ENCODE measurements at places on chromosomes 1 and 21. TPM values are rescaled to one million over a fixed set of nuclear protein-coding genes. Genes with fewer than 3 reads are reported as not detected.
A peak's percentile ranks its signal among the peaks of the same experiment; 100 is the strongest.

LCE1A gene
- not detected for total RNA-seq

OR2L3 gene
- not detected for total RNA-seq

SZRD1 gene
- 119 TPM for total RNA-seq

TRIM63 gene
- not detected for total RNA-seq

GJC2 gene
- total RNA-seq = 1.1 TPM

GJA5 gene
- total RNA-seq = not detected

GRCh38 chr1:114203595-114204128, 50.0 kb upstream of the SYT6 start:
- no peak for DNase-seq

GRCh38 chr1:14768582-14769304, 170.3 kb downstream of the KAZN start:
- no peak for DNase-seq

- peak; percentile 66 for DNase-seq
These were observed 294.4 kb downstream of the SDCCAG8 start for GRCh38 chr1:243550276-243550675.

DNA sequence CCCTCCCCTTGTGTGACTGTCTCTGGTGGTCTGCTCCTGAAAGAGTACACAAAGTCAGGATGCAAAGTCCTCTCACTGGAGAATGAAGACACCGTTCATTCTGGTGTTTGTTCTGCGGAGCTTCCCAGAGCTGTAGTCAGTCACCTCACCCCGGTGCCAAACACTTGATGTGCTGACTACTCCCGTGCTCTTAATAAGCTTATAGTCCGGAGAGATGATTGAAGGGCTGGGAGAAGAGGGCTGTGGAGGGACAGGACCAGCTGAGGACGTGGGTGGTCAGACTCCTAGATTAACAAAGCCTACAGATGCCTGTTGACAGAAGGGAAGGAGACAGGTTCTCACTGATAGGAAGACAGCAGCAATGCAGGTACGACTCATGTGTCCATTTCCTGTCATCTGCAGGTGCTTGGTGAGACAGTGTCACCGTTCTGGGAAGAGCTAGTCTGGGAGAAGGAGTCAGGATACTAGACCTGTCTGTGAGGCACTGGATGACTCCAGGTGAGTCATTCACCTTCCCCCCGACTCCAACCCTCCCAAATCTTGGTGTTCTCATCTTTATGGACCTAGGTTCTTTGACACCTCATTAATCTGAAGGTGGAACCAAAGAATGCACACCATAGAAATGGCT, 40.4 kb upstream of the LRRN2 start:
- no peak for DNase-seq

DNA sequence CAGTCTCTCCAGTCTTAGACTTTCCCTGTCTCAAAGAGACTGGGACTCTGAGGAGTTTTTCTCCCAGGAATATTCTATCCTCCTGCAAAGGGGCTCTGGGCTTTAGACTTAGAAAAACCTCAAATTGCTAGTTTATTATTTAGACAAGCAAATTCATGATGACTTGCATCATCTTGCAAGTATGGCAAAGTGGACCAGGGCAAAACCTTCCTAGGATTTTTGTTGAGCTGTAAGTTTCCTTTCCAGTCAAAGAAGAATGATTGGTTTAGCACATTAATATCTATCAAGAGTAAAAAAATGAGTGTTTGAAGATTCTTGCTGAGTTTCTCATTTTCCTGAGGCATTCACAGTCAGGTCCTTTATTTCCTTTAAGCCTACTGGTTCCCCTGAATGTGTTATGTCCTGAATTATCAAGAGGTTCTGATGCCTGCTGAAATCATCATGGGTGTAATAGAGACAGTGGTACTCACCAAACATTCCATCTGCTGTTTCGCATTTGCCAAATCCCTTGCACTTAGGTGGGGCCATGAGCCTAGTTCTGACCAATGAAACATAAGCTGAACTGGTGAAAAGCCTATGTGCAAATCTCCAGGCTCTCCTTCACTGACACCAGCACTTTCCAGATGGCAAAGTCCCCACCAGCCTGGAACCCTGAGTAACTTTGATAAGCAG, 25.2 kb upstream of the SPAG17 start:
- DNase-seq = no peak

- DNase-seq = peak; percentile 88
These were observed 36.6 kb upstream of the PADI1 start for GRCh38 chr1:17168091-17168876.

- no peak for DNase-seq
These were observed 483 bp downstream of the PEAR1 start for GRCh38 chr1:156894001-156894400.

- DNase-seq = no peak
These were observed 6.6 kb upstream of the APP start for GRCh38 chr21:26177187-26177586.
